ENCODE measurements at places on chromosomes 1 and 21.

DNA sequence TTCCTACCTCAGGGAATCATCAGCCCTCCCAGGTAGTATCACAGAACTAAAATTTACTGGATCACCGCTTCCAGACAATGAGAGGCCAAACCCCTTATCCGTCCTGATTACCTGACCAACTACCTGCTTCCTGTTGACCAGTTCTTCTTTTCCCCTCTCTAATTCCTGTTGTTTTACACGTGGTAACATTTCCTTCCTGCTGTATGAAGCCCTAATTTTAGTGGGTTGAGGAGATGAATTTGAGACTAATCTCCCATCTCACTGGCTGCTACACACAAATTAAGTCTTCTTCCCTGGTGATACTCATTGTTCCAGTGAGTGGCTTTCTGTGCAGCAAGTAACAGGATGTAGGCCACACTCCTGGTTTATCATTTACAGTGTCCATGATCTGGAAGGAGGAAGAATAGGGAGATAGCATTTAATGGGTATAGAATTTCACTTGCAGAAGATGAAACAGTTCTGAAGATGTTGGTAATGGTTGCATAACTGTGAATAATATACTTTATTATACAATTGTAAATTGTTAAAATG is 2112.9 kb downstream of the NCAM2 start:
- DNase-seq: no peak

GRCh38 chr1:1200876-1201810 is 5.2 kb downstream of the TNFRSF18 start:
- no peak for DNase-seq

DNA sequence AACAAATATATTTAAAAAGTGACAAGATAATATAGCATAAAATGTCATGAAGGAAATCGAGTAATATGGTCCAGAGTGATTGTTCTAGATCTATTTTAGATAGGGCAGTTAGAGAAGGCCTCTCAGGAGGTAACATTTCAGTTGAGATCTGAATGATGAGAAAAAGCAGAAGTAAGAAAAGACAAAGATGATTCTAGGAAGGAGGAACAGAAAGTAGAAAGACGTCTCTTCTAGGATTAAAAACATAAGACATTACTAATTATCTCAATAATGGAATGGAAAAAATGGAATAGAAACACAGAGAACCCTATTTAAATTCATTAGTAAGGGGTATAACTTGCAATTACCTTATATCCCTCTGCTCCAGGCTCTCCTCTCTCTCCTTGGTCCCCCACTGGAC is 130.0 kb upstream of the ZNHIT6 start:
- DNase-seq: no peak

- DNase-seq: no peak
These were observed 56.4 kb downstream of the IVNS1ABP start for GRCh38 chr1:185260611-185261010.

DNA sequence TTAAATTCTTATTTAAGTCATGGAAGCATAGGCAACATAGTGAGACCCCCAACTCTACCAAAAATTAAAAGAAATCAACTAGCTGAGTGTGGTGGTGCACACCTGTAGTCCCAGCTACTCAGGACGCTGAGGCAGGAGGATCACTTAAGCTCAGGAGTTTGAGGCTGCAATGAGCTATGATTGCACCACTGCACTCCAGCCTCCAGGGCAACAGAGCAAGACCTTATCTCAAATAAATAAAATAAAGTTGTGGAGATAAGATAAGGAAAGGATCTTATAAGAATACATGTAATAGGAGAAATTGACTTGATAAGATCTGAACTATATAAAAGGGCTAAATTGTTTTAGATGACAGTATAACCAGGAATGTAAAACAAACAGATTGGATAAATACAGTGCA is 2.3 kb upstream of the BATF3 start:
- DNase-seq: no peak

DNA sequence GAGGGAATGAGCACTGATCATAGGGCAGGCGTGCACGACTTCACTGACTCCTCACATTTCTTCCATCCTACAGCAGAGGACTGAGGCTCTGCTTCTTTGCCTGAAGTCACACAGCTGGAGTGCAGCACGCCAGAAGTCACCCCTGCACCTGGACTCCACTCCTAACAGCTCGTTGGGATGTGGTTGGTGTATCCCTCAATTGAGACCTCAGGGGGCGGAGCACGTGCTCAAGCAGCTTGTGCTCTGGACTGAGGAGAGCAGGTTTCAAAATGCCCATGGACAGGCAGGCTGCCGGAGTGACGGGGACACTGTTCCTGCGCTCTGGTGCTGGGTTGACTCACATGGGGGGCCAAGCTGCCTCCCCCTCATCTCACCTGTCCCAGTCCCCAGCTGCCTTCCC is 13.9 kb downstream of the CHIT1 start:
- DNase-seq: no peak

GRCh38 chr1:27727126-27727525 is 1.4 kb downstream of the FAM76A start:
- no peak for DNase-seq

GRCh38 chr1:44644806-44645205 is 29.5 kb downstream of the TMEM53 start:
- no peak for DNase-seq

DNA sequence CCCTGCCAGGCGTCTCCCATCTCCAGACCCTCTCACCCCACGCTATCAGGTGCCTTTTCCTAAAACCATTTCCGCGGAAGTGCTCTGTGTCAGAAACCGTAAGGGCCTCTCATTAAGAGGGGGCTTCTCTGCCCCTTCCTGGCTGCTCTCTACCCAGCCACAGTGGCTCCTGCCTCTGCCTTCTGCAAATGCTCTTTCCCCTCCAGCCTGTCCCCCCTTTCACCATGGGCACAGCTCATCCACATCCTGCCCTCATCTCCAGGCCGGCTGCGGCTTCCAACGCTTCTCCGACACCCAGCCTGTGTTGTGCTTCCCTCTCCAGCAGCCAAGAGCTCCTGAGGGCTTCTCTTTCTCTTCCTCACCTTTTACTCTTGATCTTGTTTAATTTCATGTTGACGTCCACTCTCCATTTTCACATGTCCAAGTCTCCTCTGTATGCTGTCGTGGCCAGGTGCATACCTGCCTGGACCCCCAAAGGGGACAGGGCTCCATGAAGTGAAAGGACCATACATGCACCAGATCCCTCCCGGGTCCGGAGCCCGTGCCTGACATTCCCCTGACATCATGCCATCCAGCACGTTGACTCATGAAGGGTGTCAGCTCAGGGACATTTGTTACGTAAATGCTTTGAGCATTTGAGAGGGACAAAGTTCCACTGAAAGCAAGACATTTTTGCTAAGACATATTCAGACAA is 306.5 kb downstream of the AJAP1 start:
- DNase-seq: no peak

GRCh38 chr1:9849691-9850441 is 26.1 kb upstream of the CLSTN1 start:
- DNase-seq: no peak

DNA sequence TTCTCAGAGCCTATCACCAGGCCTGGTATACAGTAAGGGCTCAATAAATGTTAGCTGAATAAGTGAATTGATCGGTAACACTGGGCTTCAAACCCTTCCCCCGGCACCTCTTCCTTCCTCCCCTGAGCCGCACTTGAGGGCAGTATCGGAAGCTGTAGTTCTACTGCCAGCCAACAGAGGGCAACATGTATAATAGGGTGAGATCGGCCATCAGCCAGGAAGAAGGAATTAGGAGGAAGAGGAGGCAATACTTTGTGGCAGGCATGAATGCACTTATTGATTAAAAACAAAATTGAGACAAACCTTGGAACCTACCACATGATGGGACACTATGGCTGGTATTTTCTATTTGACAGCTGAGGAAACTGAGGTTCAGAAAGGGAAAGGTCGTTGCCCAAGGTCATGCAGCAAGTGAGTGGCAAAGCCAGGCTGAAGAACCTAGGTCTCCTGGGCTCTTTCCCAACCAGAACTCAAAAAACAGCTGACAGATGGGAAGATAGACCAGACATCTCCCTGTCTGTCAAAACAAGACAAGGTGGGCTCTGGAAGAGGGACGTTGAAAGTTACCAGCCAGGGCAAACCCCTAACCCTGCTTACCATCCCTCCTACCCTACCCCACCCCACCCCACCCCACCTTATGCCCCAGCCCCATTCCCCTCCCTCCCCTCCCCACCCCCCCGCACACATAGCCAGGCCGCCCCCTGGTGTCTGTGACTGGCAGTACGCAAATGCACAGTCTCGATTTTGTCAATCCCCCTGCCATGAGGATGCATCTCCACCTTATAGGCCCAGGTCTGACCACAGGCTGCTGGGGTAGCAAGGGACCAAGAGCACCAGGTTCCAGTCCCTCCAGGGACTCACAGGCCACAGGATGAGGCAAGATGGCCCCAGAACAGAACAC is 107.3 kb upstream of the RUNX3 start:
- DNase-seq: no peak

- DNase-seq: no peak
These were observed 18.6 kb upstream of the MAPKAPK2 start for GRCh38 chr1:206666031-206666561.

GRCh38 chr21:38922474-38923235 is 116.9 kb downstream of the ETS2 start:
- DNase-seq: no peak

- DNase-seq: no peak
These were observed 464.9 kb downstream of the CAMTA1 start for GRCh38 chr1:7250176-7250575.

GRCh38 chr1:220813013-220813412 is 26.3 kb downstream of the MTARC1 start:
- no peak for DNase-seq

DNA sequence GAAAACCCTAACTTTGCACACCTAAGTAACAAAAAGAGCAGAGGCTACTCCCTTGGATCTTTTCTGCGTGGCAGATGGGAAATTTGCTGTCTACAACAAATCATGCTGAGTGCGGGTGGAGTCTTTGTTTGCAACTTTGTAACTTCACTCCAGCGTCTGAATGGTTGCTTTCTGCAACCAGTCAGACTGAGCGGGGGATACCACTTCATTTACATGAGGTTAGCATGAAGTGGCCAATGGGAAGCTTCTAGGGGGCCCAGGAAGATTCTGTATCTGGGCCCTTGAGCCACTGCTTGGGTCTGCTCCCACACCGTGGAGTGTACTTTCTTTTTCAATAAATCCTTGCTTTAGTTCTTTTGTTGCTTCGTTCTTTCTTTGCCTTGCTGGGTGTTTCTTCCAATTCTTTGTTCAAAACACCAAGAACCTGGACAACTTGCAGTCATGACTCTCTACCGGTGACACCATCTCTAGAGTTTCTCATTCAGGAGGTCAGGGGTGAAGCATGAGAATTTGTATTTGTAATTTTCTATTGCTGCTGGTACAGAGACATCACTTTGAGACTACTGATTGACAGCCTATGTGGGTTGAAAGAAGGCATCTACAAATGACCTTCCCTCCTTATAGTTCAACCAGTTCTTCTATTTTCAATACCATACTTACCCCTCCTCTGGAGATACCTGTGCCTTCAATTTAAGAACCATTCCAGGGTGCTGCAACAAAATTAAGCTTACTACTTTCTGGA is 55.8 kb upstream of the RC3H1 start:
- DNase-seq: no peak

DNA sequence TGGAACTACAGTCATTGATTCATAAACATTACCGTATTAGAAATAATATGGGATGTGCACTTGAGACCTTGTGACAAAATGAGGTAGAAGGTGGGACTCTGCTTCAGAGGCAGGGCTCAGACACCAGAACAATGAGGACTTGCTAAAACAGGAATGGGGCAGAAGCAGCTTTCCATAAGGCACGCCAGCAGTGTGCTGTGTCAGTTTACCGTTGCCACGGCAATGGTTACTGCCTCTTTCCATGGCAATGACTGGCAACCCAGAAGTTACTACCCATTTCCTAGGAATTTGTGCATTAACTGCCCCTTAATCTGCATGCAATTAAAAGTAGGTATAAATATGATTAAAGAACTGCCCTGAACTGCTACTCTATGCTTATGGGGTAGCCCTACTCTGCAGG is 169.0 kb downstream of the CHRM3 start:
- DNase-seq: no peak

DNA sequence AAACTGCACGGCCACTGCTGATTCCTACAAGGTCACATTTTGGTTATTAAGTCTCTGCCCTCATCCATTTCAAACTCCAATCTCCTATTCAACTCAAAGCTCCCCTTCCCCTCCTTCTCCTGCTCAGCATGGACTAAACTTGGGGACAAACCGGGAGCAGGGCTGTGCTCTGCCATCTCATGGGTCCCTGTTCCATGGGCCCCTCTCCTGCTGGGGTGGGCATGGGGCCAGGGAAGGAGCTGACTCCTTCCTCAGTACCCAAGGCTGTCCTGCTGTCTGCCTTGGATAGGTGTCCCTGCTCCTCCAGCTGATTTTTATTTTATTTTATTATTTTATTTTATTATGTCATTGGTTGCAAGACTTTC is 27.1 kb downstream of the TNNT2 start:
- DNase-seq: no peak

DNA sequence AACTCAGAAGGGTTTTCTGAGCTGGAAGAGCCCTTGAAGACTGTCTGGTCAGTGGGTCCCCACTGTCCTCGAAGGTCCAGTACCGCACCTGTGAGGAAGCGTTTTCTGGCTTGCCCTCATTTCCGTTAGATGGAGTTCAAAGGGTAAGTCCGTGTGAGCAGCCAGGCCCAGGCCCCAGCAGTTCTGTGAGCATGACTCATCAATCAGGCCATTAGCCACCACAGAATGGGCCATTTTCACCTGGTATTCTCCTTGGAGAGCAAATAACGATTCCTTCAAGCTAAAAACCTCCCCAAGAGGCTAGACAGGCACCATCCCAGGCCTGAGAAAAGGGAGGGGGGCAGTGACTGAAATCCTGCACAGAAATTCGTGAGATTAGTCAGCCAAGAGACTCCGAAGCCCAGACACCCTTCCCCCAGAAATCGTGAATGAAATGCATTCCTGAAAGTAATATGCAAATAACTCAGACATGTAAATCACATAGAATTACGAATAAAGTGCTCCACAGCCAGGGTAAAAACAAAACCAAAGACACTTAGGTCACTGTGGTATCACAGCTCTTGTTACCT is 66.0 kb downstream of the BCAR3 start:
- peak; percentile 53 for DNase-seq

DNA sequence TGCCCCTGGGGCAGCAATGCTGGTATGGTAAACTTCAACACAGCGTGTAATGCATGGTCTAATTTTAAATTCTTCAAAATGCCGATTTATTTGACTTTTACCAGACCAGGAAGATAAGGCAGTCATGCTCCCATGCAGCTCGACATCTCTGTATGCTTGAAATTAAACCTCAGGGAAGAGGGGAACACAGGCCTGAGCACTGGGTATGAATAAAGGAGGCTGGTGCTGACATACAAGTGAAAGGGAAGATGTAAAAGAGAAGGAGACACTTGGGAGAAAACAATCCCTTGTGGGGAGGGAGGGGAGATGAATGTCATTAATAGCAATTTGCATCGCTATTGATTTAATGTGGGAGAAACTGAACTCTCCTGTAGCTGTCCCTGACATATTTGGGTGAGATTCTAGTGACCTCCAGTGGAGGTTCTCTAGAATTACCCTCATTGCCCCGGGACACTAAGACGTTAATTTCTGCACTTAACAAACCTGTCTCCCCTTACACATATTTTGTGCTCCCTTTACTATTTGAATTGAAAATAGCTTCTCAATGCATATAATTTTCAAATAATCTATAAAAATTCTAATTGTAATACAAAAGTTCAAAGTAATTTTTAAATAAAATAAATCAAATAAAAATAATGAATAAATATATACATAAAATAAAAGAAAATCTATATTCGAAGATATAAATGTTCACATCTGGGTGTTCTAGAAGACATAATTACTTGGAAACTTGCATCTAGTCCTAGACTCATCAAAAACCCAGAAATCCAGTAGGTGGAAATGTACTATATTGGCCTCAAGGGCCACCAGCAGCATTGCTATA is 283.1 kb downstream of the LMX1A start:
- no peak for DNase-seq

- DNase-seq: no peak
These were observed 1.1 kb upstream of the SETD4 start for GRCh38 chr21:36061445-36061844.

Measured in HFF-Myc (cell line).